ENCODE measurements at places on chromosomes 12 and 14.

DNA sequence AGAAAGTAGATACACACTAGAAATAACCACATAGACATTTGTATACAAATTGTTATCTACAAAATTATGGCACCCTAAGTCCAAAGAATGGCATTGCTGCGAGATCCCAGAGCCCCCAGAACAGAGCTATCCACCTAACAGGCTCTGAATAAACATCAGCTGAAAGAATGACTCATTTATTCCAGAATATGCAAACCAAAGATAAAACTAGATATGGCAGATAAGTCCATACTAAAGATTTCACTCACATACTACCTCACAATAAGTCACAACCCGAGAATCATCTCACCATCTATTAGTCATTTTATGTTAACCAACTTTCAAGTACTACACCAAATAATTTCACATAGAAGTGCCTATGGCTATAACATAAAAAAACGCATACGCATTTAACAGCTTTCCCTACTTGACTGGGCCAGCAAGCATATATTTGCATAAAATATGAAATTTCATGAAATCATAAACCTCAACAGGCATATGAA, 5.6 kb downstream of the CNIH1 start:
- no peak for DNase-seq

- DNase-seq: no peak
These were observed 283.6 kb downstream of the CACNA1C start for GRCh38 chr12:2336409-2336829.

GRCh38 chr12:74941670-74942069, 268.0 kb downstream of the KCNC2 start:
- DNase-seq: no peak

DNA sequence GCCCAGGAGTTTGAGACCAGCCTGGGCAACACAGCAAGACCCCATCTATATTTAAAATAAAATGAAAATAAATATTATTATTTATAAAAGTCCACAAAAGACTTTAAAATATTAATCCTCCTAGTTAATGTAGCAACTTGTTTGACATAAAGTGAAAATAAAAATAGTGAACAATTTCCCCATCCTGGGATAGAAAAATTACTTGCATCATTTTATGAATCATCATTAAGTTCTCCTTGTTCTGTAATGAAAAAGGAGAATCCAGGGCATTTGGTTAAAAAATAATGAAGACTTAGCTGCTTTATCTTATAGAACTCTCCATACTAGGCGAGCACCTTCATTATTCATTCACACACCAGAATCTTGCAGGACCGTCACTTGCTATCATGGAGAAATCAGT, 66.1 kb downstream of the ELK3 start:
- no peak for DNase-seq

- no peak for DNase-seq
These were observed 74.2 kb downstream of the TESC start for GRCh38 chr12:117024961-117025480.

DNA sequence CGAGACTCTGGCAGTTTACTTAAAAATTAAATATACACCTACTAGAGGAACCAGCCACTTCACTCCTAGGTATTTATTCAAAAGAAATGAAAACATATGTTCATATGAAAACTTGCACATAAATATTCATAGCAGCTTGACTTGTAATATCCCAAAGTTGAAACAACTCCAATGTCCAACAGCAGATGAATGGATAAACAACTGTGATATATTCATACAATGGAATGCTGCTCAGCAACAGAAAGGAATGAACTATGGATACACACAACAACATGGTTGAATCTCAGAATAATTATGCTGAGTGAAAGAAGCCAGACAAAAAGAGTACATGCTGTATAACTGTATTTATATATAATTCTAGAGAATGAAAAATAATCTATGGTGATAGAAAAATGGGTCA, 53.4 kb upstream of the DACT1 start:
- no peak for DNase-seq

DNA sequence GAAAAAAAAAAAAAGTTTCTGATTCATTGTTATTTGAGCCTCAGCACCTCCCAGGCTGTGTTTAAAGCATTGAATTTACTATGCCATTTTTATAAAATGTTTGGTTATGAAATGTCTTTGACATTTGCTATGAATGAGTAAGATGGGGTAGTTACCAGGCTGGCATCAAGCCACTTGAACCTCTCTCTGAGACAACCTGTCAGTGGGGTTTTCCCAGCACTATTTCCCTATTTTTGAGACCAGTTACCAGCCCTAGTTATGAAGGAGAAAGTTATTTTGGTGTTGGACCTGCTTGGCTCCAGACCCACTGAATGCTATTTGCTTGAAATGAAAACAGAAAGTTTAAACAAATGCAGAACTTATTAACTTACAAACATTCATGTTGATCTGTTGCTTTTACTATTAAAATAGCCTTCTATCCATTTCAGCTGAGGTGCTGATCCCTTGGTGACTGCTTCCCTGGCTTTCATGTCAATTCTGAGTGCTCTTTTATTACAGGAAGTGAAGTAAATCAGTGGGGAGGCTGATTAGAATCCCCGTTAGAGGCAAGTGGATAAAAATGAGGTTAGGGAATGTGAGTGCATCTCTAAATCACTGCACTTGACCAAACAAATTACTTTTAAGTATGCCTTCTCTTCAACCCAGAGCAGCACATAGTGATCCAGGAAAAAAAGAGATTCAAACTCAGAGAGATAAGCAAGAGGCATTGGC, 37.8 kb downstream of the LLPH start:
- DNase-seq: no peak

Data from activated T-cell treated with anti-CD3 and anti-CD28 coated beads for 1 hour (primary cell).